IPS DF 6.9 (cell line): ENCODE measurements at places on chromosomes 7 and 10.

- no peak within 1 kb of the TSS for H3K27ac ChIP-seq
- no peaks in the 10 kb centered on the region for H3K27me3 ChIP-seq
- H3K4me1 ChIP-seq, result no peaks in the 10 kb centered on the region
- no peaks in the 10 kb centered on the region for H3K36me3 ChIP-seq
Observed at GRCh38 chr7:155069992-155070751, at the start of gene HTR5A. Gene HTR5A, plus strand, starts transcription at chr7:155070324. Its CDS starts 576 bp downstream, at chr7:155070900.

DNA sequence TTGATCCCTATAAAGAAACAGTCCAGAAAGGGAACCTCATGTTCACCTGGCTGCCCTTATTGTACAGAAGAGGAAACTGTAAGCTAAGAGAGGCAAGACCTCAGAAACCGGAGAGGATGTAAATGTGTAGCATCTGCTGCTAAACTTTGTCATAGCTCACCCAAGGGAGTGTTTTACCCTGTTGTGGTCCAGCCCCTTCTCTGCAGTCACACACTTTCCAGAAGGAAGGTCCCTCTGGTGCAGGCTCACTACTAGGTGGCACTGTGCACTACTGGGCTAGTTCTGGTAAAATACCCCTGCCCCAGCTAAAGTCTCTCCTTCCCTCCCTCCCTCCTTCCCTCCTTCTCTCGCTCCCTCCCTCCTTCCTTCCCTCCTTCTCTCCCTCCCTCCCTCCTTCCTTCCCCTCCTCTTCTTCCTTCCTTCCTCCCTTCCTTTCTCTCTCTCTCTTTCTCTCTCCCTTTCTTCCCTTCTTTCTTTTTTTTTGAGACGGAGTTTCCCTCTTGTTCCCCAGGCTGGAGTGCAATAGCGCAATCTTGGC lies 42.5 kb upstream of the LCOR start:
- H3K4me3 ChIP-seq, result no peak overlapping the region
- no peaks in the 10 kb centered on the region for H3K4me1 ChIP-seq
- no peaks in the 10 kb centered on the region for H3K36me3 ChIP-seq
- H3K27me3 ChIP-seq, result no peaks in the 10 kb centered on the region
- DNase-seq, result no peak
- H3K27ac ChIP-seq, result no peak overlapping the region

DNA sequence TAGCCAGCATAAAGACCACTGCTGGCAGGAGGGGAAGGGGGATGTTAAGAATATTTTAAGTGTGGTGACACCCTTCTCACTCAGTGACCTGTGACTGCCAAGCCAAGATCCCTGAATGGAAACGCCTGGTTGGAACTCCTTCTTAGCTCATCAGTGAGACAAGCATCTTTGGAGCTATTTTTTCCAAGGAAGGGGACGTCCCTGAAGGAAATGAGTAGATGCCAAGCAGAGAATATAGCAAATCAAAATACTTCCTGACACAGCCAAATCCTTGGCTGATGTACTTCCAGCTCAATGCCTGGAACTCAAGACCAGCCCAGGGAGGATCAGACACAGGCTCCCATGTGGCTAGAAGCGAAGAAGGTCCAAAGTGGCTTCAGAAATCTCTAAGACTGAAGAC lies 82.2 kb downstream of the SORBS1 start:
- H3K4me3 ChIP-seq, result no peak overlapping the region
- DNase-seq, result no peak
- H3K4me1 ChIP-seq, result peaks cover 17% of the 10 kb centered on the region
- no peaks in the 10 kb centered on the region for H3K27me3 ChIP-seq
- no peak overlapping the region for H3K27ac ChIP-seq

- H3K4me1 ChIP-seq, result no peaks in the 10 kb centered on the region
- no peak overlapping the region for H3K27ac ChIP-seq
- no peak overlapping the region for H3K4me3 ChIP-seq
- H3K36me3 ChIP-seq, result peaks cover 4% of the 10 kb centered on the region; the same call in 1 of the 2 replicates
- H3K27me3 ChIP-seq, result no peaks in the 10 kb centered on the region
Observed at GRCh38 chr10:14949291-14949690, 4.6 kb downstream of the DCLRE1C start.

GRCh38 chr7:90910136-90910535 lies 314.0 kb downstream of the CDK14 start:
- H3K36me3 ChIP-seq, result no peaks in the 10 kb centered on the region
- H3K27me3 ChIP-seq, result no peaks in the 10 kb centered on the region
- no peaks in the 10 kb centered on the region for H3K4me1 ChIP-seq
- H3K4me3 ChIP-seq, result no peak overlapping the region
- no peak for DNase-seq

DNA sequence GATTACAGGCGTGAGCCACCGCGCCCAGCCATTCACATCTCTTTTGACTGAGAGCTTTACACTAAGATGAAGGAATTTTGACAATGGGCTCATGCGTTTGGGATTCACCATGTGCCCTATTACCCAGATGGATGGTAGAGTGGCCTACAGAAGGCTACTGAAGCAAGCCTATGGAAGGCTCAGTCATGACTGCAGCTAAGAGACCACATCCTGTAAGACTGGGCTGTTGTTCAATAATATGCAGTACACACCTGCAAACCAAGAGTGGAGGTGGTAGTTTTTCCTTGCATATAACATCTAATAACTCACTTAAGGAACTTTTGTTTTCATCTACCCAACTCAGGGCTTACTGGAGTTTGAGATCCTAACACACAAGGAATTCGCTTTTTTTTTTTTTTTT lies 6.1 kb upstream of the WIPI2 start:
- no peak for DNase-seq
- H3K27me3 ChIP-seq, result no peaks in the 10 kb centered on the region
- H3K36me3 ChIP-seq, result no peaks in the 10 kb centered on the region
- no peak overlapping the region for H3K27ac ChIP-seq

GRCh38 chr7:17952387-17952786 lies 12.1 kb upstream of the SNX13 start:
- no peak overlapping the region for H3K4me3 ChIP-seq
- no peaks in the 10 kb centered on the region for H3K36me3 ChIP-seq
- no peak overlapping the region for H3K27ac ChIP-seq
- no peaks in the 10 kb centered on the region for H3K27me3 ChIP-seq

GRCh38 chr10:43234471-43235041 lies 32.3 kb downstream of the RASGEF1A start:
- no peak for DNase-seq
- H3K4me1 ChIP-seq, result no peaks in the 10 kb centered on the region
- H3K27ac ChIP-seq, result no peak overlapping the region
- no peaks in the 10 kb centered on the region for H3K36me3 ChIP-seq

DNA sequence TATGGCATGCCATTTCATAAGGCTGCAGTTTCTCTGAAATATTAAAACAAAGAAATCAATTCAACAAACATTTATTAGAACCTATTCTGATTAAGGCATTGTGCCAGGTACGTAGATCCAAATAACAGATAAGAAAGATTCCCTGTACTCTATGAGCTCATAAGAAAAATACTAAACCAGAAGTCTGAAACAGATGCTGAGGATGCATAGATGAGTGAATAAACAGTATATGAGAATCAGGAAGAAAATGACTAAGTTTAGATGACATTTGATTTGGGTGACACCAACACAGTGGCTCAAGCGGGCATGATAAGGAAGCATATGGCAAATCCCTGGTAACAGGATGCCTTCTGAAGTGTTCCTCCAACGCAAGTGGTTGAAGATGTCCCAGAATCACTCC lies 477.2 kb downstream of the PARD3 start:
- no peaks in the 10 kb centered on the region for H3K4me1 ChIP-seq
- DNase-seq, result no peak
- no peaks in the 10 kb centered on the region for H3K36me3 ChIP-seq
- H3K27me3 ChIP-seq, result no peaks in the 10 kb centered on the region

DNA sequence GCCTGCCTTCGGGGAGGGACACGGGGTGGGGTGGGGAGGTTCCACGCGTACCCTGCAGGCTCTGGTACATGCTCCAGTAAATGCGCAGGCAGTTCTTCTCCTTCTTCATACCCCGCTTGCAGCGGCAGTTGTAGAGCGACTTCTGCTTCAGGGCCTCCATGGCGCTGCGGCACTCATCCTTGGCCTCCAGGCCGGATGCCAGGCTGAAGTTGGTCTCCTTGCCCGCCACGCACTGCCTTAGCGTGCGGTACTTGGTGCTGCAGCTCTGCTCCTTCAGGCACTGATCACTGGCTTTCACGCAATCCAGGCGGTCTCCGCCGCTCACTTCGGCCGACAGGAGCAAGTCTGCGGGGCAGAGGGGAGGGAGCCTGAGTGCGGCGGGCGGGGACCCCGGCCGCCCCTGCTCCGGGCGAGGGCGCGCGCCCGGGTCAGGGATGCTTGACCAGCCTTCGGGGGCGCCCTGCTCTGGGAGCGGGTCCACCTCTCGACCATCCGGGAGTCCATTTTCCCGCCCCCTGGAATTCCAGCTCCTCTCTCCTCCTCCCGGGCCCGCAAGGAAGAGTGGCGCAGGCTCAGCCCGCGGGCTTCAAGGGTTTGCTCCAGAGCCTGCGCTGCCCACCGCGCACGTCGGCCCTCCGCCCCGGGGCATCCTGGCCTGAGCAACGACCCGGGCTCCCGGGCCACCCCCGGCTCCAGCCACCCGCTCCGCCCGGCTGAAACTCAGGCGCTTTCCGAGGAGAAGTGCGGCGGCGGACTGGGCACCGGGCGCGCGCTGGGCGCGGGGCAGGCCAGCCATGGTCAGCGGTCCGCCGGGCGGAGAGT lies 2.0 kb downstream of the GFRA1 start:
- H3K4me1 ChIP-seq, result peaks cover 2% of the 10 kb centered on the region
- peaks cover 56% of the 10 kb centered on the region for H3K27me3 ChIP-seq
- H3K27ac ChIP-seq, result no peak overlapping the region
- no peak for DNase-seq
- no peaks in the 10 kb centered on the region; the same call in 1 of the 2 replicates for H3K36me3 ChIP-seq
- peak overlapping the region; percentile 48; the same call in 1 of the 2 replicates for H3K4me3 ChIP-seq

GRCh38 chr7:68224041-68224741 lies 1227.6 kb downstream of the TYW1 start:
- H3K4me3 ChIP-seq, result no peak overlapping the region
- no peaks in the 10 kb centered on the region for H3K27me3 ChIP-seq
- H3K4me1 ChIP-seq, result no peaks in the 10 kb centered on the region
- H3K27ac ChIP-seq, result no peak overlapping the region
- DNase-seq, result no peak
- no peaks in the 10 kb centered on the region for H3K36me3 ChIP-seq

- H3K27me3 ChIP-seq, result no peaks in the 10 kb centered on the region
- no peak overlapping the region for H3K27ac ChIP-seq
- H3K36me3 ChIP-seq, result no peaks in the 10 kb centered on the region
- H3K4me3 ChIP-seq, result no peak overlapping the region
- H3K4me1 ChIP-seq, result no peaks in the 10 kb centered on the region
Observed at GRCh38 chr7:144508702-144509101, 105.2 kb upstream of the NOBOX start.

DNA sequence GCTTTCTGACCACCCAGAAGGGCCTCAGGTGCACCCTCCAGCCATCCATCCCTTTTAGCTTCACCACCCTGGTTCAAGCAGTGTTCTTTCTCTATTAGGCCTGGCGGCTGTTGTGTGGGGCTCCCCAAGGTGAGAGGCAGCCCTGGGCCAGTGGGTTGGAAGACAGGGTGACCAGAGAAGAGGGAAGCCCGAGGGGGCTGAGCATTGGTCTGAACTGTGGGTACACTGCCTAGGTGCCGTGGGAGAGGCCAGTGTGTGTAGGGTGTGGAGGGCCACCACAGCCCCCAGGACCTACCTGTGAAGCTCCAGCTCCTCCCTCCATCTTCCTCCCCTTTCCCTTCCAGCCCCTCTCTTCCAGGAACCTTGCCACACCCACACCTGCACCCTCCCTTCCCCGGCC lies 9.1 kb upstream of the MTPAP start:
- DNase-seq, result no peak
- H3K4me1 ChIP-seq, result no peaks in the 10 kb centered on the region

DNA sequence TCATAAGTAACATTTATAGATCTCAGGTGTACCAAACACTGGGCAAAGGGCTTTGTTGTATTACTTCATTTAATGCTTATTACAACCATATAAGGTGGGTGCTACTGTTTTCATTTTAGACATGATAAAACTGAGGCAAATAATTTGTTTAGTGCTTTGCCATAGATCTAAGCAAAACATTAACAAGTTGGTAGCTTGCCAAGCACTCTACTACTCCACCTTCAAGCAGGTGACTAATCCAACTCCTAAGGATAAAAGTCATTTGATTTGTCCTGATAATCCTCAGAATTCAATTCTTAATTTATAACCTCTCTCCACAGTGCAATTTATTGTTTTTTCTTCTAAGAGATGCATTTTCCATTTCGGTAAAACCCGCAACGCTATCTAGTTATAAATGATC lies 646.4 kb downstream of the GRM8 start:
- no peak for DNase-seq
- no peak overlapping the region for H3K27ac ChIP-seq
- no peak overlapping the region for H3K4me3 ChIP-seq
- H3K4me1 ChIP-seq, result no peaks in the 10 kb centered on the region
- H3K36me3 ChIP-seq, result no peaks in the 10 kb centered on the region
- H3K27me3 ChIP-seq, result no peaks in the 10 kb centered on the region

GRCh38 chr10:49611166-49611815 lies 1.2 kb downstream of the SLC18A3 start:
- no peak overlapping the region for H3K27ac ChIP-seq
- H3K36me3 ChIP-seq, result no peaks in the 10 kb centered on the region
- no peak for DNase-seq
- peaks cover 14% of the 10 kb centered on the region for H3K4me1 ChIP-seq
- H3K27me3 ChIP-seq, result peaks cover 82% of the 10 kb centered on the region

DNA sequence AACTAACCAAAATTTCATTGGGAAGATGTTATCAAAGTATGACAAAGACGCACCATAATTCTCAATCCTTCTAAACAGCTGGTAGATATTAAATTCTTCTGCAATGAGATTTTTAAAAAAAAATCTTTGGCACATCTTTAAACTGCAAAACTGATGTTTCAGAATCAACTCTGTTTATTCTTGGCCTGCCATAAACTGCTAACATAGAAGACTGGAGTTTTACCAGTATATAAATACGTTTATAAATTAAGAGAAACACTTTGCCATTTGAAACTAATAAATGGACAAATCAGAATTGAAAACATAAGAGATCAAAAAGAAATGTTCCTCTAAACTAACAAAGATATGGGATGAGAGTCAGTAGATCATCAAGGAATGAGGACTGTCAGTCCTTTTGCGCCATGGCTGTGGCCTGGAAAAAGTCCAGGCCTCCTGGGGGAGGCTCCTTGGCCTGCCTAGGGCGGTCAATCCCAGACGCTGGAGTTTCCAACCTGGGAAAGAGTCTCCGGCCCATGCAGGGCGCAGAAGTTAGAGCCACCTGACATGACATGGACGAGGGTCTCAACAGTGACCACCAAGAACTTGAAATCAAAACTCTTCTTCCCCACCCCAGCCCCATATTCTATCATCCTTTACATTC lies 34.2 kb upstream of the NEBL start:
- no peak overlapping the region for H3K27ac ChIP-seq
- no peak overlapping the region for H3K4me3 ChIP-seq
- H3K27me3 ChIP-seq, result no peaks in the 10 kb centered on the region
- no peak for DNase-seq
- H3K36me3 ChIP-seq, result no peaks in the 10 kb centered on the region

- no peak for DNase-seq
- no peak overlapping the region for H3K4me3 ChIP-seq
- H3K36me3 ChIP-seq, result no peaks in the 10 kb centered on the region
- no peaks in the 10 kb centered on the region for H3K4me1 ChIP-seq
- no peak overlapping the region for H3K27ac ChIP-seq
- no peaks in the 10 kb centered on the region; the same call in 1 of the 2 replicates for H3K27me3 ChIP-seq
Observed at GRCh38 chr10:87503401-87503800, 1.3 kb upstream of the MINPP1 start.
